ENCODE measurements at places on chromosomes 3 and 15.

- no peak for DNase-seq
Observed at GRCh38 chr3:26703519-26703918, 80.9 kb downstream of the LRRC3B start.

GRCh38 chr3:107988460-107989175 lies 102.2 kb downstream of the CD47 start:
- DNase-seq = no peak

- DNase-seq = no peak
Observed at GRCh38 chr3:45907769-45908705, 21.7 kb downstream of the CCR9 start.

- no peak for DNase-seq
Observed at GRCh38 chr3:11436775-11437174, 164.6 kb downstream of the ATG7 start.

- no peak for DNase-seq
Observed at GRCh38 chr3:128278130-128278529, 124.8 kb downstream of the EEFSEC start.

DNA sequence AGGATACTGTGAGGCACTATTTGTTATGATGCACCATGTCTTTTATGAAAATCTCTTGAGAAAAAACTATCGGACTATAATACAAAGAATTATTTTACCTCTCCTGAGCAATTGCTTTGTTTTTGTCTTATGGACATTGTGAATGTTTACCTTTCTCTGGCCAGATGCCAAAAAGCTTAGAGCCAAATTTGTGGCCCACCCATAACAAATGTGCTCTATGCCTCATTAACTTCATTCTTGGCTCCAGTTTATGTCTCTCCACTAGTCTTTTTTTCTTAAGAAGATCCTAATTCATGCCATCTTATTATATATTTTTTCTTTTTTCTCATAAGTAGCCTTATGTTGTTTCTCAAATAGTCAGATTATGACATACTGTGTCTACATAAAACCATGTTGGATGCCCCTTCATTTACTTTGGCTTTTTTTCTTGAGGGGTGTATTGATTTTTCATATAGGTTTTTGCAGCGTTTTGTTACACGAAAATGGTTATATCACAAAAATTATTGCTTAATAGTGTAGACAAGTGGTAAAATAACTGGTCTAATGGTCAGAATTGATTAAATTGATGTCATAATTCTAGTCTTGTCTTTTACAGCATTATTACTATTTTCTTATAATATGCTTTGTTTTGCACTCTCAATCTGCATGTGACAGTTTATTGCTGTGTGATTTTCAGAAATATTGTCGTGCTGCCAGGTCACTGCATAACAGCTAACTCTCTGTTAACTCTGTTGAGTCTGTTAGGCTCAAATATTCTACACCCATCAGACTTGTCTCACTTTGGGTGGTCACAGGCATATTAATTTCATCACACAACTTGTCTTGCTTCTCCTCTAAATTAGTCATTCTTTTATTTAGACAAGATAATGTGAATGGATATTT lies 18.2 kb downstream of the SENP8 start:
- DNase-seq = no peak

DNA sequence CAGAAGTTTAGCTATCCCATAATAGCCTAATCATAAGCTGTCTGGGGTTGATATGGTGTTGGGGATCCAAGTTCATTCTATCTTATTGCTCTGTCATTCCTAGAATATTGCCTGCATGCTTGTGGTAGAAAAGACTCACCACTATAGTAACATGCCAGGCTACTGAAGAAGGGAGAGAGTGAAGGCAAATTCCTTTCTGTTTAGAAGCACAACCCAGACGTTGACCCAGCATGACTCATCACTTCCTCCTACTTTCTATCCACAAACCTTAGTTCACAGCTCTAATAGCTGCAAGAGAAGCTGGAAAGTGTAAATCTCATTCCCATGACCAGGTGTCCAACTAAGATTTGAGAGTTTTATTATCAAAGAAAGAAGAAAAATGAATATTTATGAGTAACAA lies 57.8 kb upstream of the NMD3 start:
- DNase-seq = no peak

DNA sequence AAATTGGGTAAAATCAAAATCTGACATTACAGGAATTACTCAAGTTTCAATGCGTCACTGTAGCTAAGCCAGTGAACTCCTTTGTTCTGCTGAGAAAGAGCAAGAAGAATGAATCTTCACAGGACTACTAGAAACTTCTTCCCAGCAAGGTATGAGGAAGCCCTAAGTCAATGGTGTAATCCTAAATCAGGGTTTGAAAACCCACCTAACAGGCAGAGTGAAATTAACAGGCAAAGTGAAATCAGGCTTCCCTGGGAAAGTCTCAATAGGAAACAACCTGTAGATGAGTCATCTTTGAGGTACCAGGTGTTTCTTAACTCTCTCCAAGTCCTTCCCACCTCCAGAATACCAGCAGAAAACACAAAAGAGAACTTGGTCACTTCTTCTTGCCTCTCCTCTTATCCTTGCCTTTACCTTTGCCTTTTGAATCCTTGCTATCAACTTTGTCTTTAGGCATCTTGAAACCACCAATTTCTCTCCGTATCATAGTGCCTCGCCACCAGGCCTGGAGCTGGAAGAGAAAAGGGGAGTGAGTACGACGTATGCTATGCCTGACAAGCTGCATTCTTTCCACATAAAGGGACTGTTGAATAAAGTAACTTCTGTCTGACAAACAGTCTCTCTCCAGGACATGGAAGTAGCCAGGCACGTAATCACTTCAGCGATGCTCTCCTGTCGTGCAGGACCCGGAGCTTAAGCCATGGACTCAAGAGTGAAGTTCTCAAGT lies 60.6 kb upstream of the RPL35A start:
- no peak for DNase-seq

DNA sequence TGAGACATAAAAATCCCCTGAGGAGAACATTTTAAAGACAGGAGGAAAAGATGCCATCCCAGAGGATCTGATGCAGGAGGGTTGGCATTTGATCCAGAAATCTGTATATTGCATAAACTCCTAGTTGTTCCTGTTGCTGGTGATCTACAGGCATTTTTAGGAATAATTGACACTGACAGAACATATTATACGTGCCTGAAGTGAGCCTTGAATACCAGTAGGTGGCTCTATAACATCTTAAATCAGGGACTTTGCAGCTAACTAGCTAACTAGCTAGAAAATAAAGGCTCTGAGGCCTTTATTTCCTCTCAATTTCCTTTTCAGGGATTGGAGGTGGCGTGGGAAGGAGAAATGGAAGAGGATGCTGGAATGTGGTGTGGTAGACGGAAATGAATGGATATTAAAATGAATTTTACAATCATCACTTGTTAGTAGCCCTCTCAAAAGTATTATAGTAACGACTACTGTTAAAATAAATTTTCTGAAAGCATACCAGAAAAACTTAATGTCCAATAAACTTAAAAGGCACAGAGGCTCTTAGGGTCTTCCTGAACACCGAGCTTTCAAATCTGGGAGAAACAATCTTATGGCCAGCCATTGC lies 73.8 kb upstream of the ZBED2 start:
- peak; percentile 30 for DNase-seq

DNA sequence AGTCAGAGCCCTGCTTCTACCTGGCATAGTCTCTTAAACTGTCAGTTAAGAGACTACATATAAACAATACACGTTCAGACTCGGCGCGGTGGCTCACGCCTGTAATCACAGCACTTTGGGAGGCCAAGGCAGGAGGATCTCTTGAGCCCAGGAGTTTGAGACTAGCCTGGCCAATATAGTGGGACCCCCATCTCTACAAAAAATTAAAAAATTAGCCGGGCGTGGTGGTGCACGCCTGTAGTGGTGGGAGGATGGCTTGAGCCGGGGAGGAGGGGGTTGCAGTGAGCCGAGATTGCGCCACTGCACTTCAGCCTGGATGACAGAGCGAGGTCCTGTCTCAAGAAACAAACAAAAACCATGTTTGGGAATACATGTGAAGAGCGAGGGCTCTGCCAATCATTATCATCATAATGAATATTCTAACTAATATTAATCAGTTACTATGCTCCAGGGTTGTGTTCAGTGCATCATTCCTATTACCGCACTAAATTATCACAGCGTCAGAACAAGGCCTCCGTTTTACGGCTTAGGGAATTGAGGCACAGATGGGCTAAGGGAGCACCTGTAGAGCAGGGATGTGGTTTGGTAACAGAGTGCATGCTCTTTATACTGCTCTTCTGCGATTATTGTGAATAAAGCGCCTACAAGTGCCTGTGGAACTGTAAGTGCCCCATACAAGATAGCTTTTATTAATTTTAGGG lies 844 bp upstream of the UQCC5 start:
- no peak for DNase-seq

GRCh38 chr3:26347150-26347549 lies 275.4 kb upstream of the LRRC3B start:
- DNase-seq = no peak

GRCh38 chr3:184300378-184300720 lies 1.3 kb downstream of the PSMD2 start:
- no peak for DNase-seq

DNA sequence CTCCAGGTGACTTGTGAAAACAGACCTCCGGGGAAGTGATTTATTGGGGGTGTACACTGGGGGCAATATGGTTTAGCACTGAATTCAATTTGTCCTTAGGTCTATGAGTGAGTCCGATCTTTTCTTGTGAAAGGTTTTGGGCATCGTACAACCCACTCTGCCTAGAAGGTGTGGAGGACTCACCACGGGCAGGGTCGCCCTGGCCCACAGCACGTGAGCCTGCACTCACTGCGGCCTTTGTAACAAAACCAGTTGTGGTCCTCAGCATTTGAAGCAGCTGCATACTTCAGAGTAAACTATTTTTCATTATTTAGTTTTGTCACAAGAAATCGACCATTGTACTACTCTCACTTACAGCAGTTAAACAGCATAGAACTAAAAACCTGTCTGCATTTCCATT lies 72.6 kb upstream of the BLM start:
- DNase-seq = no peak

GRCh38 chr3:102979682-102980354 lies 545.0 kb downstream of the ZPLD1 start:
- no peak for DNase-seq

DNA sequence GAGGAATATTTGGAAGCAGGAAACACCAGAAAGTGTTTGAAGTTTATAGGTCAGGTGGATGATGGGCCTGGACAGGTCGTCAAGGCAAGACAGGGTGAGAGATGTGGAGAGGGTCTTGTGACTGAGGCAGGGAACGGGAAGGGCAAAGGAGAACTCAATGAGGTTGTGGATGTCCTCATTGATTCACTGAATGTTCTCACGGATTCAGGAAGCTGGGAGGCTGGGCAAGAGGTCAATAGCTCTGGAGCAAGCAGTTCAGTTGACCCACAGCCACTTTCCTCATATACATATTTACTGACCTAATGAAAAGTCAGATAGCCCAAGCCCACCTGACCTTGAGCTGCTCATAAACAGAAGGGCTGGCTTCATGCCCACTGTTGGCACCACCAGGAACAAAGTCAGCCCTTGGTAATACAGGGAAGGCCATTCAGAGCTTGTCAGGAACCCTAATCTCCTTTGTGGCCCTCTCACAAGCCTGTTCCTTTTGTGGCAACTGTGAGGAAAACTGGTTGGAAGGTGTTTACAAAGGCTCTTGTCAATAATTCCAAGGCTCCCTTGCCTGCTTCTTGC lies 31.6 kb downstream of the ARRDC4 start:
- no peak for DNase-seq

DNA sequence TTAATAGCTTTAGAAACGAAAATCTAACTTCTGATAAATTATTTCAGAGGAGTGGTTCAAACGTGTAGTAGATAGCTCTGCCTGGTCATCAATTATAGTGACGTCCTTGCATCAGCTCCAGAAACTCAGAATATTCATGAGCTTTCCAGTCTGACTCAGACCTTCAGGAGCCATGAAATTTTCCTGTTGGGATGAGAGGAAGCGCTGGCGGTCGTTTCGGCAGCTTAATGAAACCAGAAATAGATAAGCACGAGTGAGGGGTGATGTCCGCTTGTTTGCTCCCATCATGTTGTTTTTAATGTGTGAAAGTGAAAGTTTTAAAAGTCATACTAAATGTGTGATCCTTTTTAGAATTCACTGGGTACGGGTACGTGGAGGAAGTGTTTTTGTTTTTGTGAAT lies 141.1 kb downstream of the PGPEP1L start:
- DNase-seq = peak; percentile 62

- no peak for DNase-seq
Observed at GRCh38 chr3:77919244-77919643, 879.3 kb downstream of the ROBO2 start.

DNA sequence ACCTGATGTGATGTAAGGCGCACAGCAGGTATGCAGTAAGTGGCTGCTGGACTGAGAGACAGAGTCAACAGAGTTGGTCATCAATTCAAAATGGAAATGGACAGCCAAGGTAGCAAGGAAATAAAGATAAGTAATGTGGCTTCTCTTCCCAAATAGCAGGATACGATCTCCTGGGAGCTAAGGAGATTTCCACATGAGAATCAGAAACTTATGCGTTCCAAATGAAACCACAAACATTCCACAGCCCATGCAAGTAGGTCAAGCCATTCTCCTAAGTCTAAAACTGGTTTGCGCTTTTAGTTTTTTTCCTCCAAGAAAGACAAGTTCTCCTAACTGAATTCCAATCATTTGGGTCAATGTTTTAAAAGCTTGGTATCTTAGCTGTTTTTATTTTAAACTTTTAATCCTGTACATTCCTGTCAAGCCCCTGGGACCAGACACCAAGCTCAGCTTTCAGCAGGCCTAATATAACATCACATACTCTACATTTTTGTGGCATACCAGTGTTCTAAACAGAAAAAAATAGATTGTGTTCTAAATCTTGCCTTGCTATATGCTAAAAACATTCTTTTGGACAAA lies 73.7 kb upstream of the TSPAN3 start:
- DNase-seq = no peak

- no peak for DNase-seq
Observed at GRCh38 chr3:59056706-59057105, 6.9 kb upstream of the CFAP20DC start.

DNA sequence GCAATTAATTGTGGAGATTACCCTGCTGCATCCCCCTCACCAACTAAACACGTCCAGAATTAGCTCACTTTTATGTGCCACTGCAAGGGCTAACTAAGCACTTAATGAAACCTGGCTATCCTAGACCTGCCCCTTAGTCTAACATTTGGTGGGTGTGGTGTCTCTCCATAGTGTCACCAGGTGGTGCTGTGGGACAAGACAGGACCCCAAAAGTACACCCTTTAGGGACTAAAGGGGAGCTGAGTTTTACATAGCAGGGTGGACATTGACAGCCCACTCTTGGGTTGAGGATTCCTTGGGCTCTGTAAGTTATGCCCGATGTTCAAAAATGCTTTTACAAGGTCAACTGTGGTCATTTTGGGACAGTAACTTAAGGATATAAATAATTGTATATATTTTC lies 5.7 kb downstream of the DUT start:
- DNase-seq = no peak

DNA sequence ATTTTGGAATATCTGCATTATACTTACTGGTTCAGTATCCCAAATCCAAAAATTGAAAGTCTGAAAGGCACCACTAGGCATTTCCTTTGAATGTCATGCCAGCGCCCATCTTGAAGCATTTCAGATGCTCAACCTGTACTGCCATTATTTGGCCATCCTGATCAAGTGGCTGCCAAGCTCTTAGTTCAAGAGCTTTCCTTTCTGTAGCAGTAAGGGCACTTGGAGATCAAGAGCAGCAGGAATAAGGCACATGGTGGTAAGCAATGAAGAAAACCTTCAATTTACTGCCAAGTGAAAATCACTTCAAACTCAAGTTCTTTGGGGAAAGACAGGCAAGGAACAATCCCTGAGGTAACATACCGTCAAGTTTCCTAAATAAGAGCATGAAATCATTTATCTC lies 10.0 kb downstream of the RHOA start:
- no peak for DNase-seq

- DNase-seq = no peak
Observed at GRCh38 chr3:53244271-53244670, 11.6 kb downstream of the TKT start.

- DNase-seq = no peak
Observed at GRCh38 chr3:32419742-32420125, 28.1 kb downstream of the CMTM7 start.
